ENCODE measurements at places on chromosomes 1 and 21. TPM values are rescaled to one million over a fixed set of nuclear protein-coding genes. Genes with fewer than 3 reads are reported as not detected.
A peak's percentile ranks its signal among the peaks of the same experiment; 100 is the strongest.

DNA sequence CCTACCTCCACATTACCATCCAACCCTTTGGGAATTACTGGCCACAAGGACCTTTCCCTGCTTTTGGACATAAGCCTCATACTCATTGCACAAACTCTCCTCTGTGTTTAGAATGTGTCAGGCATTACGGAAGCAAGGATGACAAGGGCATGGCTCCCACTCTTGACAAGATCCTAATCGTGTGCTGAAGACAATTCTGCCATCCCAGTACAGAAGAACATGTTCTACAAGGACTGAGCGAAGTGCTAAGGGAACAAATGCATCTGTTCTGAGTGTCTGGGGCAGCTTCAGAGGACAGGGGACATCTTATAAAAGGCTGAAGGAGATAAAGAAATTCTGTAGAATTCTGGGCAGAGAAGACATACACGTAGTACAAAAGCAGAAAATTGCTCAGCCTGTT is 378.5 kb upstream of the CAMK1G start:
- DNase-seq: no peak
- no peaks in the 10 kb centered on the region for H3K36me3 ChIP-seq
- H3K27ac ChIP-seq: no peak overlapping the region
- H3K4me3 ChIP-seq: no peak overlapping the region

GRCh38 chr21:34892209-34892608 is 156.9 kb downstream of the RUNX1 start:
- H3K36me3 ChIP-seq: no peaks in the 10 kb centered on the region
- peaks cover 4% of the 10 kb centered on the region for H3K27me3 ChIP-seq
- H3K4me1 ChIP-seq: peaks cover 23% of the 10 kb centered on the region

DNA sequence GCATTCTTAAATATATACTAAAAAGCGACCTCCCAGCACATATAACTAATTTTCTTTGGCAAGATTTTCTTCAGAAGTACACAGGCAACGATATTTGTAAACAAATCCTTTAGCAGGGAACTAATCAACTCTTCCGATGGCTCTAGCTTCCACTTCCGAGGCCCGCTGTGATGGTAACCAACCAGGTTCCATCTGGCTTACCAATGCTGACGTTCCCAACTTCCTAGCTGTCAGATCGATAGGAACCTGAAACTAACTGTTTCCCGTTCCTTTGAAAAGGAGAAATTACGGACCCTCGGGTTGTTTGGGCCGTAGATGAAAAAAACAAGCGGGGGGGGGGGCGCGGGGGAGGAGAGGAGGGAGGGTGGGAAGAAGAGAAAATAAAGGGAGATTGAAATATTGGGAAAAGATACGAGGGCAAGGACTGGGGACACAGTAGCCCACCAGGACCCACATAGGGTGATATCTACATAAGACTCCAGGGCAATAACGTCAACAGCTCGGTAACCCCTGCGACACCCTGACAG is 513 bp downstream of the GTF2B start:
- peak overlapping the region; percentile 99 for H3K27ac ChIP-seq
- DNase-seq: no peak
- H3K4me1 ChIP-seq: peaks cover 22% of the 10 kb centered on the region
- H3K4me3 ChIP-seq: peak overlapping the region; percentile 39
- H3K27me3 ChIP-seq: no peaks in the 10 kb centered on the region
- peaks cover 5% of the 10 kb centered on the region for H3K36me3 ChIP-seq

DNA sequence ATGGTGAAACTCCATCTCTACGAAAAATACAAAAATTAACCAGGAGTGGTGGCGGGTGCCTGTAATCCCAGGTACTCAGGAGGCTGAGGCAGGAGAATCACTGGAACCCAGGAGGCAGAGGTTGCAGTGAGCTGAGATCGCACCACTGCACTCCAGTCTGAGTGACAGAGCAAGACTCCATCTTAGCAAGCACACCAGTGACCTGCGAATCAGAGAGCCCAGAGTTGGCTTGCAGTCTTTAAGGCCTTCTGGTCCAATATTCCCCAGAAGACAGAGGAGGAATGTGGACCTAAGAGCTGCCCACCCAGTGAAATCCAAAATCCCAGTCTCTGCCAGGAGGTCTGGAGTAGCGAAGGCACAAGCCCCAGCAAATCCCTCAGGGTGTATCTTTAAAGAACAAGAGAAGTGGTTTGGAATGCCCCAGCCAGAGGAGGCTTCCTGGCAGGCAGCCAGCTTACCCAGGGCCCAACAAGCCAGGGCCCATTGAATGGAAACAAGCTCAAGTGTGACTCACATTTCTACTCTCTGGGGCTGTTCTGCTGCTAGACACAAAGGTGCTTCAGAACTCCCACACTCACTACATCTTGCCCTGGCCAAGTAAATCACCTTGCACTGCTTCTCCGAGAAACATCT is 23.9 kb downstream of the GPR161 start:
- peaks cover 4% of the 10 kb centered on the region for H3K36me3 ChIP-seq
- no peak for DNase-seq

- H3K4me3 ChIP-seq: peak overlapping the region; percentile 39
- peaks cover 10% of the 10 kb centered on the region for H3K4me1 ChIP-seq
- H3K27ac ChIP-seq: no peak overlapping the region
- H3K27me3 ChIP-seq: peaks cover 14% of the 10 kb centered on the region
- no peak for DNase-seq
- no peaks in the 10 kb centered on the region for H3K36me3 ChIP-seq
Measured at GRCh38 chr1:177171536-177172123, 872 bp downstream of the BRINP2 start.

CELA3A gene
- total RNA-seq: not detected

CELA2A gene
- total RNA-seq: not detected

GRCh38 chr1:224433701-224434672 is 610 bp downstream of the WDR26 start:
- peaks cover 3% of the 10 kb centered on the region for H3K36me3 ChIP-seq
- no peaks in the 10 kb centered on the region for H3K27me3 ChIP-seq
- H3K27ac ChIP-seq: peak overlapping the region; percentile 95
- peaks cover 42% of the 10 kb centered on the region for H3K4me1 ChIP-seq

- no peak overlapping the region for H3K27ac ChIP-seq
- H3K27me3 ChIP-seq: no peaks in the 10 kb centered on the region
- peaks cover 5% of the 10 kb centered on the region for H3K36me3 ChIP-seq
- no peak overlapping the region for H3K4me3 ChIP-seq
Measured at GRCh38 chr1:45331436-45332345, 5.0 kb downstream of the HPDL start.

GRCh38 chr1:38114241-38115026 is 67.8 kb upstream of the POU3F1 start:
- no peak for DNase-seq
- no peaks in the 10 kb centered on the region for H3K36me3 ChIP-seq
- peaks cover 9% of the 10 kb centered on the region for H3K4me1 ChIP-seq
- no peak overlapping the region for H3K4me3 ChIP-seq
- H3K27ac ChIP-seq: no peak overlapping the region

ELAVL4 gene
- 0.10 TPM for total RNA-seq

DNA sequence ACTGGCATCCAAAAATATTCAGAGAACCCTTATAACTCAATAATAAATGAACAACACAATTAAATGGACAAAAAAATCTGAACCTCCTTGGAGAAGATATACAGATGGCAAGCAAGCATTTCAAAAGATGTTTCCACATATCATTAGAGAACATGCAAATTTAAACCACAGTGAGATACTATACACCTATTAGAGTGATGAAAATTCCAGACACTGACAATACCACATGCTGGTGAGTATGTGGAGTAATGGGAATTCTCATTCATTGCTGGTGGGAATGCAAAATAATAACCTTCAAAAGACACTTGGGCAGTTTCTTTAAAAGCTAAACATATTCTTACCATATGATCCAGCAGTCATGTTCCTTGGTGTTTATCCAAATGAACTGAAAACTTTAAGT is 46.1 kb downstream of the HS2ST1 start:
- no peak overlapping the region for H3K4me3 ChIP-seq
- no peaks in the 10 kb centered on the region for H3K36me3 ChIP-seq
- H3K27ac ChIP-seq: no peak overlapping the region
- no peak for DNase-seq
- no peaks in the 10 kb centered on the region for H3K4me1 ChIP-seq

DNA sequence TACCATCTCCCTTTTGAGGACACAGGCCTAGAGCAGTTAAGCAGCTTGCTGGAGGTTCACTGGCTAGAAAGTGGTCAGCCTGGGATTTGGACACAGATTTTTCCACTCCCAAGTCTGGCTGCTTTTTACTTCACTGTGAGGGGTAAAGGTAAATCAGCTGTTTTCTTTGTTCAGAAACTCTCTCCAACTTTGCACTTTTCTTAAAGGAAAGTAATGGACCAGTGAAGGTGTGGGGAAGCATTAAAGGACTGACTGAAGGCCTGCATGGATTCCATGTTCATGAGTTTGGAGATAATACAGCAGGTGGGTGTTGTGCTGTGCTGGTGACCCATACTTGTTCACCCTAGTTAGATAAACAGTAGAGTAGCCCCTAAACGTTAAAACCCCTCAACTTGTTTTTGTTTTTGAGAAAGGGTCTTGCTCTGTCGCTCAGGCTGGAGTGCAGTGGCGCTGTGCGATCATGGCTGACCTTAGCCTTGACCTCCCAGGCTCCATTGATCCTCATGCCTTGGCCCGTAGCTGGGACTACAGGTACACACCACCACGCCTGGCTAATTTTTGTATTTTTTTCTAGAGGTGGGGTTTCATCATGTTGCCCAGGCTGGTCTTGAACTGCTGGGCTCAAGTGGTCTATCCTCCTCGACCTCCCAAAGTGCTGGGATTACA is 4.2 kb downstream of the SOD1 start:
- H3K27me3 ChIP-seq: no peaks in the 10 kb centered on the region
- H3K36me3 ChIP-seq: no peaks in the 10 kb centered on the region
- no peak overlapping the region for H3K27ac ChIP-seq
- H3K4me1 ChIP-seq: peaks cover 15% of the 10 kb centered on the region
- DNase-seq: no peak
- no peak overlapping the region for H3K4me3 ChIP-seq

FTCD gene
- not detected for total RNA-seq

- peak; percentile 37 for DNase-seq
- H3K4me1 ChIP-seq: no peaks in the 10 kb centered on the region
- no peak overlapping the region for H3K27ac ChIP-seq
- no peak overlapping the region for H3K4me3 ChIP-seq
- H3K36me3 ChIP-seq: no peaks in the 10 kb centered on the region
Measured at GRCh38 chr1:152313319-152313801, 11.7 kb downstream of the FLG start.

TRPM2 gene
- total RNA-seq: 2.2 TPM

FCRL6 gene
- total RNA-seq: 3.0 TPM

PLA2G2C gene
- total RNA-seq: 0.30 TPM

DNA sequence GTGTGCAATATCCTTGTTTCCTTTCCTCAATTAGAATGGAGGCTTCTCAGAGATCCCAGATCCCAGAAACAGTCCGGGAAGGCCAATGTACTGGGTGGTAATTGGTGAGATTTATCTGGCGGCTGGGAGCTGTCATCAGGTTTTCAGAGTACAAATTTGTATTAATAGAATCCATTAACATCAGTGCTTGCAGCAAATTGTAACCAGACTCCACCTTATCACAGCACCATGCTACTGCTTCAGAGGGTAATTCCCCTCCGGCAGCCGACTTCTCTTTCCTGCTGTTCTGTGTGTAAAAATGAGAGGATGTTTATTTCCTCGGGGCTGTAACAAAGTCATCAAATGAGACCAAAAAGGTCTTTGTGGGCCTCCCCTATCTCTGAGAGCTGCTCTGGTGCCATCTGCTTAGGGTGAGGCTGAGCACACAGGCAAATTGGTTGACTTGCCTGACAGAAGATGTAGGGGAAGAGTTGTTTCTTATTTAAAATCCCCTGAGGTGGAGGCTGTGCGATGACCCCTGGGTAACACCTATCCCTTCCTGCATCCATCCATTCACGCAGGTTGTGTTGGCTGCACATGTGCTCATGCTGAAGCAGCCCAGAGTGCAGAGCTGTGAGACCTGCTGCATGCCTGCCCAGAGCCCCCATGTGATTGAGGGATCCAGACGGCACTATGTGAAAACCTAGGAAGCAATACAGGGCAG is 19.2 kb downstream of the NFASC start:
- H3K4me1 ChIP-seq: no peaks in the 10 kb centered on the region
- H3K27ac ChIP-seq: no peak overlapping the region
- DNase-seq: no peak

NT5C1A gene
- total RNA-seq: 0.37 TPM

DNA sequence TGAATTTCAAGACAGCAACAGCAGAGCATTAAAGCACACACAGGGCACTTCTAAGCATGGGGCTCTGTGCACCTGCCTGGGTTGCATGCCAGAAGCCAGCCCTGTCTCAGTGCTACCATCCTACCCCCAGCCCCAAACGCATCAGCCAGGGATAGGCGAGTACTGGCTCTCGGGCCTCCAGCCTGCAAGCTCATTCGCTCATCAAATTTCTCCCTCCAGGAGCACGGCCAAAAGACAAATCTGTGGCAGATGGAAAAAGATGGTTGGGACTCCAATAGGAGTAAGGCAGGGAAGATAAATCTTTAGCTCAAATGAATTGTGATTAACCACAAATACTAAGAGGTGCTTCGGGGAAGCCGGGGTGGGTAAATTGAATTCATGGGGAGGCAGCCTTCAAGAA is 189.6 kb downstream of the KAZN start:
- no peaks in the 10 kb centered on the region for H3K4me1 ChIP-seq
- H3K27ac ChIP-seq: no peak overlapping the region
- no peak for DNase-seq
- H3K27me3 ChIP-seq: no peaks in the 10 kb centered on the region
- no peaks in the 10 kb centered on the region for H3K36me3 ChIP-seq

DIRAS3 gene
- total RNA-seq: 2.3 TPM

GRCh38 chr21:36803816-36804439 is 105.0 kb downstream of the SIM2 start:
- H3K4me3 ChIP-seq: no peak overlapping the region
- no peaks in the 10 kb centered on the region for H3K27me3 ChIP-seq
- no peak for DNase-seq
- H3K4me1 ChIP-seq: no peaks in the 10 kb centered on the region
- H3K36me3 ChIP-seq: no peaks in the 10 kb centered on the region

KIF26B gene
- 1.8 TPM for total RNA-seq

DNA sequence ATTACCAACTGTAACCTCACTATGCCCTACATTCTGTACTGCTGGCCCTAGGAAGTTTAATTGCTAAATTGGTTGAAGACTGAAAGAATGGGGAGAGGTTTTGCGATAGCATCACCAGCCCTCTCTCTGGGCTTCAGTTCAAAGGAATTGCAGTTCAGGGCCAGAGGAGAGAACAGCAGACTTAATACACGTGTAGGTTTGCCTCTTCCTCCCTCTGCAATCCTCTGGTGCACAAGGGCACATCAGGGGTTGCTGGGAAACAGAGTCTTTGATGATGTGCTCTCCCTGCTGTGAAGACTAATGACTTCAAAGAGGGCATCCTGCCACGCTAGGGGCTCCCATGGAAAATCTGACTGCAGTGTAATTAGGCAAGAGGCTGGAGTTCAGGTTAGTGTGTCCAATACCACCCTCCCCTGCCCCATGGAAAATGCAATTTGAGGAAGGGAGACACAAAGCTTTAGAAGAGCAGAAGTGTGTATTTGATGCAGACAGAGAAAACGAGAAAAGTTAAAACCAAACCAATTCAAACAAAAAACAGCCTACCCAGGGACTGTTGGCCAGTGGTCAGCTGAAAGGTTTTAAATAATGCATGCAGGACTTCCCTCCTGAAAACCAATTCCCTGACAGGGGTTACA is 167.9 kb downstream of the ASTN1 start:
- H3K4me1 ChIP-seq: no peaks in the 10 kb centered on the region
- no peak for DNase-seq
- H3K27me3 ChIP-seq: no peaks in the 10 kb centered on the region
- no peak overlapping the region for H3K27ac ChIP-seq
- no peaks in the 10 kb centered on the region for H3K36me3 ChIP-seq

OR2G6 gene
- total RNA-seq: not detected

LENEP gene
- total RNA-seq: not detected

DUSP23 gene
- total RNA-seq: 59.1 TPM

CTSE gene
- total RNA-seq: 34.6 TPM
